ENCODE measurements at places on chromosomes 11 and 22.

DNA sequence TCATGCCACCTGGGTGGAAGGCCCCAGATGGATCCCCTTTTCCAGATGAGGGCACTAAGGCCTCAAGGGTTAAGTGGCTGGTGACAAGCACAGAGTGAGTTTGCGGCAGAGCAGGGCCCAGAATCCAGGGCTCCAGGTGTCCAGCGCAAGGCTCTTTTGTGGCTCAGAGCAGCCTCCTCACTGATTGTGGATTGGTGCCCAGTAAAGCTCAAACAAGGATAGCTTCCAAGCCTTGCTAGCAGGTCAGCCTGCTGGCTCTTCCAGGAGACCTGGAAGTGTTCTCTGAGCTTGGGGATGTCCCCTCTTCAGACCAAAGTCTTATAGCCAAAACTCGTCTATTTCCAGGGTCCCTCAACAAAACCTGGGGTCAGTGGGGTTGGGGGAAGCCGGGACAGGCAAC is 167.6 kb upstream of the SYT13 start:
- no peak for DNase-seq

- no peak for DNase-seq
Measured at GRCh38 chr22:35634943-35635540, 13.2 kb upstream of the APOL6 start.

DNA sequence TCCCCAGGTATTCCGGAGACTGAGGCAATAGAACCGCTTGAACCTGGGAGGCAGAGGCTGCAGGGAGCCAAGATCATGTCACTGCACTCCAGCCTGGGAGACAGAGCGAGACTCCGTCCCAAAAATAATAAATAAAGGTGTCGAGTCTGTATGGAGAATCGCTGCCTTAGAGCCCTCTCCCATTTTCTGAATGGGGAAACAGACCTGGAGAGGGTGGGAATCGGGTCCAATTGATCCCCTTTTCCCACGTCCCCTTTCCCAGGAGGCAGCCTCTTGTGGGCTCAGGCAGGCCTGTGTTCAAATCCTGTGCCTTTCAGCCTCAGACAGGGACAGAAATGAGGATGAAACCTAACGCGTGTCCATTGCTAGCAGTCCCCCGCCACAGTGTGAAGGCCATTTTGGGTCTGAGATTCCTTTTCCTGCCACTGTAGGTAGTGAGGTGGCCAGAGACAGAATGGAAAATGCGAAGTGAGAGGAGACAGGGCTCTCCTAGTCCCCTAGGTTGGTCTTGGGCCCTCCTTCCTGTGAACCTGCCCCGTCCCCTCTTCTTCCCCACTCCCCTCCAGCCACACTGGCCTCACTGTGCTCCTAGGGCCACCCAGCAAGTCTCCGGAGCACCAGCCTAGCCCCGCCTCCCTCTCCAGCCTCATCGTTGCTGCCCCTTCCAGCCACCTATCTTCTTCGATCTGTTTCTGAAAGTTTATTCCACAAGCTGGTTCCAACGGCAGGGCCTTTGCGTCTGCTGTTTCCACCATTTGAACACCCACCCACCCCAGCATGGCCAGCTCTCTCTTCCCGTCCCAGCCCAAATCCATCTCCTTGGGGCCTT is 2.7 kb upstream of the POLDIP3 start:
- DNase-seq = no peak

- no peak for DNase-seq
Measured at GRCh38 chr11:112529071-112529470, 268.4 kb upstream of the PLET1 start.

- DNase-seq = no peak
Measured at GRCh38 chr11:65384301-65384889, 1.9 kb upstream of the SLC25A45 start.

GRCh38 chr11:131687291-131688047 is 317.1 kb downstream of the NTM start:
- no peak for DNase-seq

GRCh38 chr11:95277868-95278267 is 46.9 kb upstream of the SESN3 start:
- no peak for DNase-seq

Measured in stimulated activated CD4-positive, alpha-beta T cell treated with anti-CD3 and anti-CD28 coated beads, Interleukin-2, amount 100 ng/mL, for 4 hours (primary cell).